Smooth muscle cell of the pulmonary artery (primary cell): ENCODE measurements at places on chromosomes 7 and 10. TPM values are rescaled to one million over a fixed set of nuclear protein-coding genes. Genes with fewer than 3 reads are reported as not detected.

The NRP1 gene
- total RNA-seq, result 335 and 528 TPM in 2 replicates

The CCL24 gene
- total RNA-seq, result not detected in 2 replicates

The FAM25C gene
- total RNA-seq, result not detected in 2 replicates

The CPN1 gene
- not detected in 2 replicates for total RNA-seq

The ZNF22 gene
- total RNA-seq, result 9.5 and 10.8 TPM in 2 replicates

The KLF14 gene
- total RNA-seq, result not detected in 2 replicates

The ARHGAP21 gene
- total RNA-seq, result 100 and 111 TPM in 2 replicates

The CLDN12 gene
- 56.5 and 58.6 TPM in 2 replicates for total RNA-seq

The A1CF gene
- total RNA-seq, result not detected in 2 replicates

The DPYSL4 gene
- total RNA-seq, result 17.9 and 52.0 TPM in 2 replicates

The PLCE1 gene
- 1.8 and 2.5 TPM in 2 replicates for total RNA-seq

The FZD8 gene
- total RNA-seq, result 14.5 and 153 TPM in 2 replicates

The ANKRD2 gene
- total RNA-seq, result 0.33 and 1.1 TPM in 2 replicates

The OR13A1 gene
- not detected in 2 replicates for total RNA-seq

The MMD2 gene
- total RNA-seq, result not detected in 2 replicates

The MKLN1 gene
- total RNA-seq, result 43.2 and 51.8 TPM in 2 replicates

The SORCS1 gene
- 0.20 TPM in 1 of 2 replicates, not detected in the other for total RNA-seq

The GRM3 gene
- total RNA-seq, result not detected in 2 replicates

The SUGCT gene
- 8.4 and 18.9 TPM in 2 replicates for total RNA-seq

The NEUROG3 gene
- not detected in 2 replicates for total RNA-seq

The TSPAN15 gene
- 0.33 and 1.7 TPM in 2 replicates for total RNA-seq

The SERPINE1 gene
- 1,589 and 2,809 TPM in 2 replicates for total RNA-seq

The TNS3 gene
- 74.0 and 99.2 TPM in 2 replicates for total RNA-seq

The CALCR gene
- not detected in 2 replicates for total RNA-seq

The GNAT3 gene
- not detected in 2 replicates for total RNA-seq

The ABCC2 gene
- total RNA-seq, result 0.59 and 1.2 TPM in 2 replicates

The TUBB8 gene
- not detected in 2 replicates for total RNA-seq

The OR2A25 gene
- total RNA-seq, result not detected in 2 replicates

The RSPH10B2 gene
- total RNA-seq, result 0.20 TPM in 1 of 2 replicates, not detected in the other

The CH25H gene
- total RNA-seq, result 0.20 and 0.78 TPM in 2 replicates

The VGF gene
- 0.07 and 0.26 TPM in 2 replicates for total RNA-seq

The LRRN3 gene
- 3.1 and 7.4 TPM in 2 replicates for total RNA-seq

The LFNG gene
- total RNA-seq, result 1.6 and 19.7 TPM in 2 replicates

The PAX4 gene
- total RNA-seq, result not detected in 2 replicates

The FAM131B gene
- 3.2 and 9.1 TPM in 2 replicates for total RNA-seq

The LUC7L2 gene
- total RNA-seq, result 43.5 and 47.7 TPM in 2 replicates

The FANK1 gene
- 6.6 and 12.4 TPM in 2 replicates for total RNA-seq

The SLC16A9 gene
- 2.5 and 15.1 TPM in 2 replicates for total RNA-seq

The INMT gene
- total RNA-seq, result 12.0 and 13.1 TPM in 2 replicates

The ZSCAN25 gene
- total RNA-seq, result 11.8 and 12.9 TPM in 2 replicates

The SMC3 gene
- 18.4 and 21.4 TPM in 2 replicates for total RNA-seq

The ZNF92 gene
- 2.5 and 3.1 TPM in 2 replicates for total RNA-seq

The ZDHHC4 gene
- 71.8 and 75.7 TPM in 2 replicates for total RNA-seq

The GRID1 gene
- total RNA-seq, result 0.03 and 0.46 TPM in 2 replicates

The NKX2-3 gene
- not detected in 2 replicates for total RNA-seq

The NUDT13 gene
- 1.1 and 1.6 TPM in 2 replicates for total RNA-seq

The PKD1L1 gene
- 0.07 TPM in 2 replicates for total RNA-seq

The MEOX2 gene
- total RNA-seq, result 0.40 and 28.3 TPM in 2 replicates

The ADGRA1 gene
- total RNA-seq, result not detected in 2 replicates

The NEURL1 gene
- total RNA-seq, result under 0.01 and 0.63 TPM in 2 replicates

The CARD11 gene
- total RNA-seq, result 0.13 TPM in 1 of 2 replicates, not detected in the other

The CCDC7 gene
- total RNA-seq, result 6.0 and 10.9 TPM in 2 replicates

The WNT16 gene
- total RNA-seq, result 0.33 TPM in 1 of 2 replicates, not detected in the other

The GNGT1 gene
- total RNA-seq, result not detected in 2 replicates

The SPAG6 gene
- total RNA-seq, result not detected in 2 replicates

The SHLD2 gene
- total RNA-seq, result 22.0 and 25.9 TPM in 2 replicates

The FAM237B gene
- total RNA-seq, result not detected in 2 replicates

The TUBAL3 gene
- total RNA-seq, result not detected in 2 replicates
